ENCODE measurements at places on chromosomes 16 and 17. TPM values are rescaled to one million over a fixed set of nuclear protein-coding genes. Genes with fewer than 3 reads are reported as not detected.

DNA sequence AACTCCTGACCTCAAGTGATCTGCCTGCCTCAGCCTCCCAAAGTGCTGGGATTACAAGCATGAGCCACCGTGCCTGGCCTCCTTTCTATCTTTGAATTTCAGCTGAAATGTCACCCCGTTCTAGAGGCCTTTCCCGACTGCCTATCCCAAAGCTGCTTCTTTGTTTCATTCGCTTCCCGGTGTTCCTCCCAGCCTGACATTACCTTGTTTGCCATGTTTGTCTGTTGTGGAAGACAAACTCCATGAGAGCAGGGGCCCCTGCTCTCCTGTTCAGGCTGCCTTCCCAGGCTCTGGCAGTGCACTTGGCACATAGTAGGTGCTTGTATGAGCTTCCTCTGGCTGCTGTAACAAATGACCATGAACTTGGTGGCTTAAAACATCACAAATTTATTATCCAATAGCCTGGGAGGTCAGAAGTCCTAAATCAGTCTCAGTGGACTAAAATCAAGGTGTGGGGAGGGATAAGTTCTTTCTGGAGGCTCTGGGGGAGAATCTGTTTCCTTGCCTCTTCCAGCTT lies 2.6 kb upstream of the CCL22 start:
- DNase-seq: no peak

GRCh38 chr17:83202002-83203000 lies 122.9 kb downstream of the METRNL start:
- no peak for DNase-seq

GRCh38 chr17:82351254-82351712 lies 7.8 kb upstream of the TEX19 start:
- no peak for DNase-seq

- DNase-seq: no peak
Measured at GRCh38 chr17:38602453-38602852, 3.3 kb downstream of the SRCIN1 start.

The CCL8 gene
- polyA plus RNA-seq: 0.18 TPM

DNA sequence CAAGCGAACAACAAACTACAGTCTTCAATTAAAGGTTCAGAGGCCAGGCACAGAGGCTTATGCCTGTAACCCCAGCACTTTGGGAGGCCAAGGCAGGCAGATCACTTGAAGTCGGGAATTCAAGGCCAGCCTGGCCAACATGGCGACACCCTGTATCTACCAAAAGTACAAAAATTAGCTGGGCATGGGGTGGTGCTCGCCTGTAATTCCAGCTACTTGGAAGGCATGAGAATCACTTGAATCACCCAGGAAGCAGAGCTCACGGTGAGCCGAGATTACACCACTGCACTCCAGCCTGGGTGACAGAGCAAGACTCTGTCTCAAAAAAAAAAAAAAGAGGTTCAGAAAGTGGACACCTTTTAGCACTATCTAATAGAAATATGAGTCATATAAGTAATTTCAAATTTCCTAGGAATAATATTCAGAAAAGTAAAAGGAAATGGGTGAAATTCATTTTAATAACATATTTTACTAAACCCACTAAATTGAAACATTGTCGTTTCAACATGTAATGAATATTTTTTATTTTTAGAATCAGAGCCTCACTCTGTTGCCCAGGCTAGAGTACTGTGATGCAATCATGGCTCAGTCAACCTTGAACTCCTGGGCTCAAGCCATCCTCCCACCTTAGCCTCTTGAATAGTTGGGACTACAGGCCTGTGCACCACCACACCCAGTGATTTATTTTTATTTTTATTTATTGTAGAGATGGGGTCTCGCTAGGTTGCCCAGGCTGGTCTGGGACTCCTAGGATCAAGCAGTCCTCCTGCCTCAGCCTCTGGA lies 15.2 kb upstream of the MARCHF10 start:
- no peak for DNase-seq

Measured in renal pelvis (tissue), 12 donors.